ENCODE measurements at places on chromosomes 4 and X.
A peak's percentile ranks its signal among the peaks of the same experiment; 100 is the strongest.

- DNase-seq: no peak
Observed at GRCh38 chr4:26175006-26175786, 145.6 kb upstream of the RBPJ start.

DNA sequence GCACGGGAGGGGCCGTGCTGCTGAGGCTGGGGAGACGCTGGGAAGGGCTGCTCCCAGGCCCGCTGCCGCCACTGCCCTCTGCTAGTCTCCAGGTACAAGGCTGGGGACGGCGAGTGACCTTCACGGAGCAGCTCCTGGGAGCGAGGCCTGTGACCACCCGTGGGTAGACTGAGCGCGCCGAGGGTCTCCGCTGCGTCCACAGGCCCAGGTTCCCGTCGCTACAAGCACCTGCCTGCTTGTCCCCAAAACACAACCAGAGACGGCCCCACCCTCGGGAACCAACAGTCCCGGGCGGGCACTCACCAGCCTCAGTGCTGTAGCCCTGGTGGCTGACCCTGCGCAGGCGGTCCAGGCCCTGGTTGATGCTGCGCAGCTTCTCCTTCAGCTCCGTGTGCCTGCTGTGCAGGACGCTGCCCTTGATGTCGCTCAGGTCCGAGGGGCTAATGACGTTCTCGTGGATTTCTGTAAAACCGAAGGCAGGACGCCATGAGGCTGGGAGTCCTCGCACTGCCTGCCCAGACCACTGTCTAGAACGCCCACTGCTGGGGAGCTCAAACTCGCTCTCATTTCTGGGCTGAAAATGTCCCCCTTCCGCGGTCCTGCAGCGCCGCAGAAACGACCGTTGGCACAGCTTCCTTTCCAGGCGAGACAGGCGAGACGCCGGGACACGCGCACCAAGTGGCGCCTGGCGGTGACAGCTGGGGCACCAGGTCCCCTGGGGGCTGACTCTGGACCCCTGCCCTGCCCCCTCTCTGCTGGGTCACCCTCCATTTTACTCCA is 14.3 kb downstream of the LRPAP1 start:
- peak; percentile 30 for DNase-seq

- no peak for DNase-seq
Observed at GRCh38 chr4:139209470-139210063, 32.5 kb upstream of the ELF2 start.

DNA sequence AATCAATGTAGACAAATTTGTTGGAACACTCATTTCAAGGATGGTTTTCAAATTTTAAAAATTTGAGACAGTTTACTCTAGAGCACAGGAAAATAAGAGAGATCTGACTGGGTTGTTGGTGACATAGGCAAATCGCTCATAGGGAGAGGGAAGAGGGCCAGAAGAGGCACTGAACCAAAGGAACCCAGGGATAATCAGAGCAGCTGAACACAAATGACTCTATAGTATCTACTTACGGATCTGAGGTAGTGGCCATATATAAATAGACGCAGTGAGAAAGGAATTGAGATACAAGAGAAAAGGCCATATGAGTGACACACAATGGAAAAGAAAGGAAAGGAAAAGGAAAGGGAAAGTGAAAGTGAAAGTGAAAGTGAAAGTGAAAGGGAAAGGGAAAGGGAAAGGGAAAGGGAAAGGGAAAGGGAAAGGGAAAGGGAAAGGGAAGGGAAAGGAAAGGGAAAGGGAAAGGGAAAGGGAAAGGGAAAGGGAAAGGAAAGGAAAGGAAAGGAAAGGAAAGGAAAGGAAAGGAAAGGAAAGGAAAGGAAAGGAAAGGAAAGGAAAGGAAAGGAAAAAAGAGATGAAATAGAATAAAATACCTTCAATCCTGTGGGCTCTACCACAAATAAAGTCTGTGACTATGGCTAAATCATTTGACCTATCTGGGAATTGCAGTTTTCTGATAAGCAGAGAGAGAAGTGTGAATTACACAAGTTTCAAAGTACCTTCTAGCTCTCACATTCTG is 759.2 kb downstream of the DMD start:
- no peak for DNase-seq

GRCh38 chrX:129540068-129540653 is at the start of gene OCRL:
TSS of gene OCRL (plus strand) at chrX:129540259. CDS start at chrX:129540440, 181 bp downstream.
- DNase-seq: peak; percentile 80

- DNase-seq: no peak
Observed at GRCh38 chr4:152168987-152169616, 366.8 kb downstream of the FBXW7 start.

GRCh38 chr4:4789462-4789861 is 70.0 kb upstream of the MSX1 start:
- DNase-seq: no peak

DNA sequence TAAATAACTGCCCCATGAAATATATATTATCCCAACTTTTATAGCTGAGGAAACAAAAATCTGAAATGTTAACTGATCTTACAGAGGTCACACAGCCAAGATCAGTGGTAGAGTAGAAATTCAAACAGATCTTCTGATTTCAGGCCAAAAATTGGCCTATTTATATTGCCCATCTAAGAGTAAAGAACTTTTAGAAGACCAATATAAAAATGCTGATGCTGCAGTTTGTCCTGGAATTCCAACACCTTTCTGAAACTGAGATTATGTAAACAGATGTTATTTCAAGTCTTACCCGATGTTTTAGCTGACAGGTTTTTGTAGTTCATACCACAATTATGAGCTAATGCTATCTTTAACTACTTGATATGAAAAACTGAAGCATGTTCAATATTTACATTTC is 51.1 kb downstream of the SPANXN3 start:
- DNase-seq: no peak

DNA sequence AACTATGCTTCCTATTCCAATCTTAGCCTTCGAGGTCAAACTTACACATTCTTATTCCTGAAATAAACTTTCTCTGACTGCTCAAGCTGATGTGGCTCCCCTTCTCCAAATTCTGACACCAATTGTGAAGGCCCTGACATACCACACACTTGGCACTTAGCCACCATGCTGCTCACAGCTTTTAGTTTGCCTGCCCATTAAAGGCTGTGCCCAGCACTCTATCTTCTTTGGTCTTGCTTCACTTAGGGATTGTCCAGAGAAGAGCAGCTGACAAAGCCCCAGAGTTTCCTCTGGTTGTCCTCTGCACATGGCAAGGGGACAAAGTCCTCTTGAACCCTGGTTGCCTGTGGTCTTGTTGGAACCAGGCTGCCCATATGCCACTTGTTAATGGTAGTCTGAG is 126.1 kb downstream of the ARHGEF9 start:
- no peak for DNase-seq

DNA sequence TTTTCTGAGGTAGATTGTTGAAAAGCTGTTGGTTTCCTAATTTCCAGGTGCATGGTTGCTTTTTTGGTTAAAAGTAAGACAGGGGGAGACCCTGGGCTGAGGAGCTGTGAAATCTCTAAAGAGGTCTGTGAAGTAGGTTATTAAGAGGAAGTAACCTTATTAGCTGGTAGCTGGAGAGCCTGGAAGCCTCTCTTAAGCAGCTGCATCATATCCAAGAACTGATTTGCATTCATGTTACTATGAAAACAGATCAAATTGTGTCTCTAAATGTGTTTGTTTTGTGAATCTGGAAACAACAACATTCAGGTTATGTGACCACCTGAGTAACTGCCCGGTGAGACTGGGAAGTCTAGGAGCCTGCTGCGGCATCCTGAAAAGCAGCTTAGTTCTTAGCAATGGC is 54.1 kb downstream of the ARHGAP10 start:
- no peak for DNase-seq

- DNase-seq: no peak
Observed at GRCh38 chr4:158999849-159000248, 103.0 kb upstream of the RAPGEF2 start.

GRCh38 chr4:113141901-113142346 is 92.5 kb downstream of the ANK2 start:
- DNase-seq: no peak

- DNase-seq: no peak
Observed at GRCh38 chr4:81954271-81954670, 419.5 kb downstream of the HNRNPD start.

DNA sequence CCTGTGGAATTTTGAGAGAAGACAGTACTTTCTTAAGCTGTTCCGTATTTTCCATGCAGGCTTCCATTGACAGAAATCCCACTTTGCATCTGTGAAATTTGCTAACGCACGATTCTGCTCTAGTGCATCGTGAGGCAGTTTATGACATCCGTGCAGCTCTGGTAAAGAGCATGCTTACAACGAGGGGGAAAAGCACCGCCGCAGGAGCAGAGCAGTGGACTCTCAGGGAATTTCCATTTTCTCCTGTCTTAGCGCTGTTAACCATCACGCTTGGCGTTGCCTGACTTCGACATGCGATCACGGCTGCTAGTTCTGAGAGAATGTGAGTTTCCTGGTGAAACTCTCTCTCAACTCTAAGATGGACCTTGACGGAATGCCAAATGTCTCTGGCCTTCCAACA is 43.9 kb downstream of the DCTD start:
- DNase-seq: no peak

- DNase-seq: peak; percentile 33
Observed at GRCh38 chr4:1540601-1541375, 134.5 kb upstream of the NKX1-1 start.

GRCh38 chr4:127383666-127384065 is 249.1 kb upstream of the INTU start:
- no peak for DNase-seq

- no peak for DNase-seq
Observed at GRCh38 chr4:105620640-105621323, 68.4 kb downstream of the ARHGEF38 start.

DNA sequence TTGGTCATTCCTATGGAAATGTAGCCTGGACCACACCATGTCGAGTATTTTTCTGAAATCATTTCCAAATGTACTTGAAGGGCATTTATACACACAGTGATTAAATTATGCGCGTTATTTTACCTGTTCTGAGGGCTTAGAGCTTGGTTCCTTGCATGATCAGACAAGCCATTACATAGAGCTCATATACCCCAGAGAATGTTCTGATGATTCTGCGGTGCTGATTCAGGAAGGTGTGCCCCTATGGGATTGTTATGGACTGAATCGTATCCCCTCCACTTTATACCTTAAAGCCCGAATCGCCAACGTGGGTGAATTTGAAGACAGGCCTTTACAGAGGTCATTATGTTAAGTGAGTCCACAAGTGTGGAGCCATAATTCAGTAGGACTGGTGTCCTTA is 848.9 kb downstream of the TRIML1 start:
- DNase-seq: no peak

DNA sequence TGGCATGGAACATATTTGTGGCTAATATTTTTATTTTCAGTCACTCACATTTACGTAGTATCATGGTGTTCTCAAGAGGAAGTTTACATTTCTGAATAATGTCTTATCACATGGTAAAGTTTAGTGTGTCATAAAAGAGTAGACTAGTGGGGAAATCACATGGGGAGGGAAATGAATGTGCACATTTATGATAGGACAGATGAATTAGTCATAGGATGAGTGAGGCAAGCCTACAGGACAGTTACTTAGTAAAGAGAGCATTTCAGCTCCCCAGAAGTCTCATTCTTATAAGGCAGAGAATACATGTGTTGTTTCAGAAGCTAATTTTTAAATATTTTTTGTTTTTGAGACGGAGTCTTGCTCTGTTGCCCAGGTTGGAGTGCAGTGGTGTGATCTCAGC is 6.2 kb downstream of the GK start:
- no peak for DNase-seq

- DNase-seq: peak; percentile 17
Observed at GRCh38 chr4:3867403-3868100, 101.4 kb downstream of the ADRA2C start.

DNA sequence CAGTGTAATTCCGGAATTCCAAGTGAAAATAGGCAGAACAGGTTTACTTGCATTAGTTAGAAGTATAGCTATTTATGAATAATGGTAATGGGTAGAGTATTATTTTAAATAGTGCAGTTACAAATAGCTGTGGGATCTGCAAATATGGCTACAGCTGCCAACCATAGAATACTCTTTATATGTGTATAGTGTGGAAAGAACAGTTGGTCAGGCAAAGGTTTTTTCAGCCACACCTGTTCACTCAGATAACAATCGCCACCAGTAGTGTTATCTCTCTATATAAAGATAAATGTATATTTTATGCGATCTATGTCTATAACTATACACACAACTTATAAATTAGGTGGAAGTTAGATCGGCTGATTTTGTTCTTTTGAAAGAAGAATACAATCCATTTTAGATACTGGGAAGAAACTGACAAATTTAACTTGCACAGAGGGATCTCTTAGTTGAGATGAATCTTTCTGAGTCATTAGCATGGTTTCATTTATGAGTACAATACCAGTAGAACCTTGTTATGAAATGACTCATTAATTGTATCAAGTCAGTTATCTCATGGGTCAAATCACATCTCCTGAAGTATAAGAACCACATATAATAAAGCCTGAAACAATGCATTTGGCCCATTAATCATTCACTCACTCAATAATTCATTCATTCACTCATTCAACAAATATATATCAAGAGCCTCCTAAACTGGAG is 100.9 kb upstream of the NR3C2 start:
- DNase-seq: no peak

DNA sequence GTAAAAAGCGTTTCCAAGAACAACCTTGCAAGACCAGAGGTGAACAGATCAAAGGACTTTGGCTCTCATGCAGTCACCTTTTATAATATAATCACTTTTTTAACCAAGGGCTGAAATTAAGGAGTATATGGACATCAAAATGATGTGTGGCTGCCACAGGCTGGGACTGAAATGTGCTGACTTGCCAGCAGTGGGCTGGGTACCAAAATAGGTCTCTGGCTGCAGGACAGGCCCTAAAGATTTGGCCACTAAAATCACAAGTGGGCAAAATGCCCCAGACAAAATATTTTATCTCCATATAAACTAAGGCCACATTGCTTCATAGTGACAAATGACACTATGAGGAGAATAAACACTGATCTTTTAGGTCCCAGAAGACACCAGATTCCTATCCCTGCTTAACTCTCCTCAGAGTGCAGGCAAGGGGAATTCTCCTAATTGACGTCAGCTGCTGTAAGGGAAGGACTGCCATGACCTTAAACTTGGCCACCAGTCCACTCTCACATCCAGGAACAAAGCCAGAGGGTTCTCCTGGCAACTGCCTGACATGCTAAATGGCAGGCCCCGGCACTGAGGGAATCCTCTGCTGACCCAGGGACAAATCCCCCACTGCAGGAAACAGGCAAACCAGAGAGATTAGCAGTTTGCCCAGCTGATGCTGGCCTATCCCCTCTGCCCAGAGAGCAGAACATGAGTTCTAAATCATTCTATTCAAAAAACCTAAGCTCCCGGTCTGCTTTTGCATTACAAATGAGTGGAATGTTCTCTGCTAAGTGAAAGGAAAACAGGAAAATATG is 155.8 kb downstream of the PPP3CA start:
- peak; percentile 83 for DNase-seq

GRCh38 chr4:6313216-6313615 is 43.6 kb downstream of the WFS1 start:
- no peak for DNase-seq

DNA sequence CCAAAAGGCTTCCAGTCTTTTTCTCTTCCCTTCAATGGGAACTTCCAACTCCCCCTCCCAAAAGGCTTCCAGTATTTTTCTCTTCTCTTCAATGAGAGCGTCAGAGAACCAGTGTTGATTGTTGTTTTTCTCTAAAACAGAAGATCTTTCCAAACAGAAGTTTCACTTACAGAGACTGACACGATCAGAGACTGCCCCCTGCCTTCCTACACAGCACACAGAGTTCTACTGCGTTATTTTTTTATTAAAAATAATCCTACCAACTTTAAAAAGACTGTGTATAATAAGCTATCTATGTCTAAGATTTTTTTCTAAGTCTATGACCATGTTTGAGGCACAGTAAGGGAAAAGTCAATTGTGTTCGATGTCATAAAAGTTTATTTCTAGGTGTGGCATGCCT is 3.5 kb upstream of the HTR2C start:
- no peak for DNase-seq

All from Right ventricle myocardium superior (tissue), 1 donor.